ENCODE measurements at places on chromosomes 16 and 17.

DNA sequence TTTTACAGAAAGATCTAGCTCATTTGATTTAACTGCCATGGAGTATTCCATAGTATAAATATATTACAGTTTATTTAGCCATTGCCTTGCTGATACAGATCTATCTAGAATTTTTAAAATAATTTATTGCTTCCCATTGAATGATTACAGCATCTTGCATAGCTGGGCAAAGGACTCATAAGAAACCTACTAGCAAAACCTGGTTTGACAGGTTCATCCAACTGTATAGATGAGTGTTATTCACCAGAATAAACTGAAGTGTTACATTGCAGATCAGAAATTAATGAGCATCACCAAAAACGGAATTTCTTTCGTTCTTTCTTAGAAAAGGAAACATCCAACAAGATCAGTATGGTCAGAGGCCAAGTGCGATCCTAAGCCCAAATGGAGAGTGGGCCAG, 202.2 kb upstream of the CACNG5 start:
- DNase-seq: no peak

DNA sequence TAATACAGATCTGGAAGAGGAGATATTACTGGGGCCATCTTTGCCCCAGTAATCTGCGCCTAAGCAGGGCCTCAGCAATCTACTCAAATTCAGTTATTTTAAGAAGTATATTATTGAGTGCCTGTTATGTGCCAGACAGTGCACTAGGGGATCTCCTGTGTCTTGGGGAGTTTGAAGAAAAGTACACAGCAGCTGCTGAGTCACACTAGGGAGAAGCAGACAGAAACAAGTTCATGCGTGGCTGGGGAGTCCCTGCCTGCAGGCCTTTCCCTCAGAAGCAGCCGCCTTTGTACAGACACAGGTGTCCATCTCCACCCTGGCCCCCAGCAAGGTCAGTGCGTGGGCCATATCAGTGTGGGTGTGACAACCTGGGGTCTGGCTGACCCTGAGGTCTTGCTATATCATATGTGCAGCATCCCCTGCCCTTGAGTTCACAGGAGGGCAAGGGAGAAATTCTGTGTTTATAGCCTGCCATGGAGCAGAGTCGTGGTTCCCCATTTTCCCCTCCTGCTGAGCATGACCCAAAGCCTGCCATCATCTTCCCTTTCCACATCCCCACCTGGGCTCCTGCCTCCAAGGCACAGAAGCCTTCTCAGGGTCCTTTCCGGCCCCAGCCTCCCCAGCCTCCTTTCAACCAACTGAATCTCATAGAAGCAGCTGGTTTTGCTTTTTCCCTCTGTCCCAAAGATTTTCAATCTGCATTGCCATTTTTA, 229.9 kb upstream of the SDK2 start:
- no peak for DNase-seq

- no peak for DNase-seq
Observed at GRCh38 chr17:40110026-40110845, 9.8 kb upstream of the NR1D1 start.

GRCh38 chr17:31061678-31062077, 33.1 kb upstream of the NF1 start:
- DNase-seq: no peak

DNA sequence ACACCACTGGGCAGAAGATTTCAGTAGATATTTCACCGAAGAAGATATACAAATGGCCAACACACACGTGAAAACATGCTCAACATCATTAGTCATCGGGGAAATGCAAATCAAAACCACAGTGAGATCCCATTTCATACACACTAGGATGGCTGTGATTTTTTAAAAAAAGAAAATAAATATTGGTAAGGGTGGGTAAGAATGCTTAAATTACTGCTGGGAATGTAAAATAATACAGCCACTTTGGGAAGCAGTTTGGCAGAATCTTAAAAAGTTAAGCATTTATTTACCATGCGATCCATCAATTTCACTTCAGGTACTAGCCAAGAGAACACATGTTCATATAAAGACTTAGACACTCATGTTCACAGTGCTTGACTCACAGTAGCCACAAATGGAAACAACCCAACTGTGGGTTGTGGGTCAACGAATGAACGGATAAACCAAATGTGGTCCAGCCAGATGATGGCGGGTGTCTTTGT, 6.5 kb upstream of the C16orf74 start:
- DNase-seq: no peak

Measured in SHP77 treated with DMSO at 0.1 percent for 48 hours (cell line).